ENCODE measurements at places on chromosomes 3 and 15. TPM values are rescaled to one million over a fixed set of nuclear protein-coding genes. Genes with fewer than 3 reads are reported as not detected.

GRCh38 chr3:169387751-169388696, 275.5 kb downstream of the MECOM start:
- no peak for DNase-seq

DNA sequence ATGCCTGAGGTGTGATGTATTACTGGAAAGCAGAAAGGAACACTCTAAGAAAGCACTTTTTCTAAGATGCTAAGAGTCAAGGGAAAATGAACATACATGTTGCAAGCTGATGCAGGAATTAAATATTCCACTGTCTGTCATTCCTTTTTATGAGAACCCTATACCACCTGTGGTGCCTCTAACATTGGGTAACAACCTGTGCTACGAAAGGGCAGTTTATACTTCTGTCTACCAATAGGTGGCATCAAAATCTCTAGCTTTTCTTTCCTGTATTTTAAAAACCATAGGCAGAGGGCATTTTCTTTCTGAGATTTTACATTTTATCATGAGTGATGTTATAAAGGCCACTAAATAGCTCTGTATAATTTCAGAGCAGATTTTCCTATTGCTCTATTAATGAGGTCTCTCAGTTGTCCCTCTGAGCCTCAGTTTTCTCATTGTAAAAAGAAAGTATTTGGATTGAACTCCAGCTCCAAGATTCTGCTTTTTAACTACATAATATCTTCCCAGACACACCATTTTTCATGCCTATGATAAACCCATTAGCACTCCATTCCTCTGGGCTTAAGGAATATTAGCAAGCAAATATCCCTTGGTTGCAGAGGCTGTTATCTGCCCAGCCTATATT, 3.5 kb upstream of the CPNE4 start:
- DNase-seq: no peak

DNA sequence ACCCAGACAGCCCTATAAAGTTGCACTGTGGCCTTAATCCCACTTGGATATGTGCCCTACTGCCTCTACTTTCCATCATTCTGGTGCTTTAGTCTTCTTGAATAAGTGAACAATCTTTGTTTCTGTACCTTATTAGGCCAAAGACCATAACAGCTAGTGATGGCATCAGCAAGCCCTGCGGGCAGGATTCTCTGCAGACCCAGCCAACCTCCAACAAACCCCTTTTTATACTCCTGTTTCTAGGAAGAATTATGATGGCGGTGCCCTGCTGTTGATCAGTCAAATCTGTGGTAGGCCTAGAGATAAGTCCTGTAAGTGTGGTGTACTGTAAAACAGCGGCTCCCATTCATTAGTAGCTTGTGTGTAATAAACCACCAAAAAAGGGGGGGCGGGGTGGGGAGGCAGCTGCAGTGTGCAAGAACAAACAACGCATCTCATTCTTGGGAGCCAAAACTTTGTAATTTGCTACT, 40.5 kb downstream of the SOX2 start:
- DNase-seq: no peak

DNA sequence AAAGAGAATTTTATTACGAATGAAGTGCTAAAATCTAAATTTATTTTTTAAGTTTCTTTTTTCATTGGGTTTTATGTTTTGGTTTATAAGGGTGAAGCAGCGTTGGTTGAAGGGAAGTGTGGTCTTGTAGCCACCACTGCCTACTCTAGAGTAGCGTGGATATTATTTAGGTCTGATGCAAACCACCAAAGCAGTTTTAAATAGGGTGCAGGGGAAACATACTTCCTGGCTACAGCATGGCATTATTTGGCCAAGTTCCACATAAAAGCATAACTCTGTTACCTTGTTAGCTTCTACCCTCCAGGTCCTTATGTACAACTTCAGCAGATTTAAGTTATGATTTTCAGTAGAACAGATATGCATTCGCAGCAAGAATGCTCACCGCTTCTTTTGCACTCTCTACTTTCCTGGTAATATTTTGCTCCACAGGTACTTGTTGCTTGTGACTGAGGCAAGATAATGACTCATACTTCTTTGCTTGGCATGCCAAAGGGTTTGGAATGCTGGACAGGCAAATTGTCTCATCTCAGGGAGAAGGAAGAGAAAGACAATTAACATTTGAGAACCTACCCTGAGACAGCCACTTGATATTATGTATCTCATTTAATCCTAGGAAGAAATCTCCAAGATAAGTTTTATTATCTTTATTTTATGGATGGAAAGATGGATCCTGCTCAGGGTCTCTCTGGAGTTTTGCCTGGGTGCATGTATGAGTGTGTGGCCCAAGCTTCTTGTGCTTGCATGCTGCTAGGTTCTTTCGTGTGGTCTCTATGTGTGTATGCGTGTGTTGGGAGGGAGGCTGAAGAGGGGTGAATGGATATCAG, 5.4 kb downstream of the TGFBR2 start:
- no peak for DNase-seq

DNA sequence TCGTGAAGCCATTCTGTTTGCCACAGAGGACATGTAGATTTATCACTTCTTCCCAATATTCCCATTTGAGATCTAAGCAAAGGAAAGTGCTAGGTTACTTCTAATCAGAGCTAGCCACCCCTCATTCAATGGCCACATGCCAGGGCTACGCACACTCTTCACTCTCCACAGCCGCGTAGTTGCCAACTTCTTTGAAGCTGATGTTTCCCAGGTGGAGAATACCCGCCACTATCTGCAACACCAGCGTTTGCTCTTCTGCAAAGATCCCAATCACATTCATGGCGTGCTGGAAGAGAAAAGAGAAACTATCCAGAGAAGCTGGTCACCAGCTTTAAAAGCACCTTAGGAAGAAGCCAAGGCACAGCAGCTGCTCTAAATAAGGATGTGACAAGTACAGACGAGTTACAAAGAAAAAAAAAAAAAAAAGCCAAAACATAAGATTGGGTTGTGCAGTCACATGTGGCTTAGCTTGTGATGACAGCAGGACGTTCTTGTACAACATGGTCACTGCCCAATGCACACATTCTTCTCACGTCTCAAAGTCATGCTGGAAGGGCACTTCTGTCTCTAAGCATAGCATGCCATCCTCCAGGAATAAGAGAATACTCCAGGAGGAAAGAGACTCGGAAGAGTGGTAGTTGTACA, 16.4 kb downstream of the LDHAL6B start:
- no peak for DNase-seq

- no peak for DNase-seq
Observed at GRCh38 chr15:51348688-51349087, 7.2 kb downstream of the GLDN start.

GRCh38 chr15:59549301-59550185, 62.0 kb upstream of the GCNT3 start:
- no peak for DNase-seq

The EPHB3 gene
- 1.6 TPM for total RNA-seq

The ABHD14A gene
- 17.7 TPM for total RNA-seq

The SPTBN5 gene
- 1.6 TPM for total RNA-seq

The SLC22A14 gene
- 0.48 TPM for total RNA-seq

The PRR23C gene
- not detected for total RNA-seq

The RETNLB gene
- total RNA-seq: not detected

Data from mesenteric fat pad (tissue), 1 donor.